ENCODE measurements at places on chromosomes 13 and 19.

DNA sequence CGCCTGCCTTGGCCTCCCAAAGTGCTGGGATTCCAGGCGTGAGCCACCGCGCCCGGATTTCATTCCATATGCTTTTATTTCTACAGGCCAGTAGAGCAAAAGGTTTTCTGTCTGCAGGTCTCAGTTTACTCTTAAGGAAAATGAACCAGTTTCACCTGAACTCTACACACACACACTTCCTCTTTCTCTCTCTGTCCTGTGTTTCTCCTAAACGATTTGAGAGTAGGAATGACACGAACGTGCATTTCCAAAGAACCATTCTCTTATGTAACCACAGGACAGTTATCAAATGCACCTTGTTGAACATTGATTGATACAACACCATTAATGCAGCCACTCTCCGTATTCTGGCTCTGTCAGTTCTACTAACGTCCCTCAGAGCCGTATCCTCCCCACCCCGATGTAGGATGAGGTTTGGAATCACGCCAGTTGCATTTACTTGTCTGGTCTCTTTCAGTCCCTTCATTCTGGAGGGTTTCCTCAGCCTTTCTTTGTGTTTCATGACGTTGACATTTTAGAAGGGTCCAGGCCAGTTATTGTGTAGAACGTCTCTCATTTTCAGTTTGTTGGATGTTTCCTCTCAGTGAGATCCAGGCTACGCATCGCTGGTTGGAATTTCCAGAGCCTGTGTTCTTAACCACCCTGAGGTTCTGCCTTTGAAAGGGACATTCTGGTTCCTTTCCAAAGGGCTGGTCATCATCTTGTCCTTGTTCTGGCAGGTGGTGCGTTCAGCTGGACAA lies 36.0 kb downstream of the BICRA start:
- DNase-seq: no peak

GRCh38 chr13:52455677-52456041 lies 381 bp downstream of the CKAP2 start:
- peak; percentile 69 for DNase-seq

DNA sequence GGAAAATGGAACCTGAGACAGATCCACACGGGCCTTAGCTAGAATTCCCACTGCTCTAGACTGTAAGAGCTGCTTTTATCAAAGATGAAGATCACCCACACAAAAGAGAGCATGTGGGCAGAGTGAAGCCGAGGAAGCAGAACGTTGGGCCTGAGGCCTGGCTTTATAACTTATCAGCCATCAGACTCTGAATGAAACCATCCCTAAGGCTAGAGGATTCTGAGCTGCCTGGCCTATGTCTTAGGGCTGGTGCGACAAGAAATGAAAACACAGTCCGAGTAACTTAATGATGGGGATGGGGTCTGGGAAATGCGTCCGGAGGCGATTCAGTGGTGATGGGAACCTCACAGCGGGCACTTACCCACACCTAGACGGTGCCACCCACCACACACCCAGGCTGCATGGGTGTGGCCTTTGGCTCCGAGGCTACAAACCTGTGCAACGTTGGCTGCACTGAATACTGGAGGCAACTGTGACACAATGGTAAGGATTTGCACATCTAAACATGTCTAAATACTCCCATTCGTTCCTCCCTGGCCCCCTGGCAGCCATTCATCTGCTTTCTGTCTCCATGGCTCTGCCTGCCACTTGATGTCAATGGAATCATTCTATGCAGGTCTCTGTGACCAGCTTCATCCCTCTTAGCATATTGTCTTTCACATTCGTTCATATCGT lies 62.0 kb downstream of the SLC15A1 start:
- DNase-seq: no peak

DNA sequence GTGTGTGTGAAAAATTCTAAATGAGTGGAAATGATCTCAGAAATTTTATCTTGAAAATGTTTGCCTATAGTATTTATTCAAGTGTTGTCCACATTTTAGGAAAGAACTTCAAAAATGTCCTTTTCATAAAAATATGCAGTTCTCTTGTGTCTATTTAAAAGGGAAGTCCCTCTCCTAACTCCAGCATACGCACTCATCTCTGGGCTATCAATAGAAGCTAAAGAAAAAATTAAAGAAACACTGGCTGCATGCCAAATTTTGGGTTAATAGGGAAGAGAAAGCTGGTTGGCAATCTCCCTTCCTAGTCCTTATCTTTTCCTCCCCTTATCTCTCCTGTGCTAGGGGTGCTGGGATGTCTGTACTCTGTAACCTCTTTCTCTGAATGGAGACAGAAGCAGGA lies 313.3 kb downstream of the ENOX1 start:
- DNase-seq: no peak

- no peak for DNase-seq
These were observed 2.6 kb downstream of the SULT2B1 start for GRCh38 chr19:48554385-48555091.

GRCh38 chr19:13978351-13979243 lies 26.3 kb downstream of the DCAF15 start:
- DNase-seq: no peak

GRCh38 chr19:10686661-10687517 lies 14.3 kb upstream of the QTRT1 start:
- no peak for DNase-seq

GRCh38 chr13:44951184-44951583 lies 38.1 kb downstream of the NUFIP1 start:
- DNase-seq: no peak

GRCh38 chr13:40460116-40460515 lies 206.3 kb downstream of the FOXO1 start:
- DNase-seq: no peak

GRCh38 chr19:40592170-40592569 lies 9.0 kb upstream of the LTBP4 start:
- no peak for DNase-seq

DNA sequence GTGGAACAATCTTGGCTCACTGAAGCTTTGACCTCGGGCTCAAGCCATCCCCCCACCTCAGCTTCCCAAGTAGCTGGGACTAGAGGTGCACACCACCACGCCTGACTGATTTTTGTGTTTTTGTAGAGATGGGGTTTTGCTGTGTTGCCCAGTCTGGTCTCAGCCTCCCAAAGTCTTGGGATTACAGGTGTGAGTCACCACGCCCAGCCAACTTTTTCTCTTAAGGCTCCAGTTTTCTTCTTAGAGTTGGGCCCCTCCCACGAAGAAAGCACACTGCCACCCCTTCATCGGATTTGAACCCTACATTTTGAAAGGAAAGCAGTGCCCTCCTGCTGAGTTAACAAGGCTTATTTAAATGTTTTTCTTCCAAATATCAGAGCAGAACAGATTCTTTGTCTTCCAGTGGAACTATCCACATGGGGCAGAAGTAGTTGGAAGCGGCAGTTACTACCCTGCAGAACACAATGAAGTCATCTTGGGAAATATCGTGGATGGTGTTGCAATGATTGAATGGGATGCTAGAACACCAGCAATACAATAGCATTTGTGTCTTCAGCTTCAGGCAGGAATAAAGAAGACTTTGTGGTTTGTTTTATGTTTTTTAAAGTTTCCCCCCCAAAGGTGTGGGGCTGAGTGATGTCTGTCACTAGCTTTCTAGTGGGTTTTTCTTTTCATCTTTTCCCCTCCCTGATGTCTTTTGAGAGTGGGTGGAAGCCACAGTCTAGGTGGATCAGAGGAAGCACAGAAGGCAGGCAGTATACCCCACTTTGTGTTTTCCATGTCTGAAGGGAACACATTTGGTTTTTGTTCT lies 8.9 kb downstream of the ACTN4 start:
- DNase-seq: no peak

GRCh38 chr13:56271686-56272085 lies 869.0 kb upstream of the PRR20A start:
- no peak for DNase-seq

DNA sequence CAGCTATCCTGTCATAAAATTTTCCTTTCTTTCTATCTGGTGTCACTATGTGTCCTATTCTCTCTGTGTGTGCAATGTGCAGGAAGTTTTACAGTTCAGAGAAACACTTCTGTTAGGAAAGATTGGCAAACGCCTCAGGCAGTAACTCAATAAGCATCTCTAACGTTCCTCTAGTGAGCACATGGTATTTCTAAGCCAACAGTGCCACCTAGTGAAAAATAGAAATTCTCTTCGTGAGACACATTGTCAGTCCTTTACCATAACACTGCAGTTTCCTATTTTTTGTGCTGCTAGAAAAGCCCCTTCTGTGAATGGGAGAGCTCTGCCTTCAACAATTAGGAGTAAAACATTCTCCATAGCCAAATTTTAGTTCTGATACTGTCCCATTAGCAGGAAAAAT lies 50.7 kb downstream of the ZNF723 start:
- DNase-seq: no peak

- peak; percentile 75 for DNase-seq
These were observed 9.3 kb downstream of the PLEKHA4 start for GRCh38 chr19:48858984-48859710.

DNA sequence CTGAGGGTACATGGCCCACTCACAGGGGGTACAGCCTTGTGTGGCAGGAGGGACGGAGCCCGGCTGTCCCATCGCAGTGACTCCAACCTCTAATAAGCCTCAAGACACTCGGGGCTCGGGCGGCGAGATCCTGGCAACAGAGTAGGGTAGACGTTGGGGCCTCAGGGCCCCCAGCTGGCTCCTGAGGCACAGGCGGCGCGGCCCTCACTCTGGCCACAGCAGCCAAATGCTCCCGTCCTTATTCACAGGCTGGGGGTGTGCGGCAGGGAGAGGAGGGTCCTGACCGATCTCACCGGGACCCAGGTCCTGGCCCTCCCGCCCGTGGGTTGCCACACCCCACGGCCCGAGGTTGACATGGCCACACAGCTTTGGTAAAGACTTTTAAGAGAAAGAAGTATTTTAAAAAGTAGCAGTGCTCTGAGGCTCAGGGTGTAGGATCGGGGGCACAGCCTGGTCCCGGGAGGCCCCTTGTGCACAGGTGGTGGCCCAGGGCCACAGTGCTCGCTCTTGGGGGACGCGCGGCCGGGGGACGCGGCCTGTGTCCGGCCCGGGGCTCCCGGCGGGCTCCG lies 7.6 kb downstream of the SLC39A3 start:
- no peak for DNase-seq
